ENCODE measurements at places on chromosomes 11 and 22.

- no peak for DNase-seq
Measured at GRCh38 chr22:48869788-48870187, 957.9 kb downstream of the BRD1 start.

- DNase-seq = no peak
Measured at GRCh38 chr11:79090191-79090705, 350.6 kb downstream of the TENM4 start.

GRCh38 chr11:128018692-128019091 is 568.7 kb downstream of the ETS1 start:
- DNase-seq = no peak

GRCh38 chr11:96001037-96001436 is 77.1 kb upstream of the MTMR2 start:
- DNase-seq = no peak

DNA sequence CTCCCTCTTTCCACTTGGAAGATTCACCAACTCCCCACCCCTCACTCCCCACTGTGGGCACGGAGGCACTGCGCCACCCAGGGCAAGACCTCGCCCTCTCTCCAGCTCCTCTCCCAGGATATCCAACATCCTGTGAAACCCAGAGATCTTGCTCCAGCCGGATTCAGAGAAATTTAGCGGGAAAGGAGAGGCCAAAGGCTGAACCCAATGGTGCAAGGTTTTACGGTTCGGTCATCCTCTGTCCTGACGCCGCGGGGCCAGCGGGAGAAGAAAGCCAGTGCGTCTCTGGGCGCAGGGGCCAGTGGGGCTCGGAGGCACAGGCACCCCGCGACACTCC is 397 bp upstream of the CD44 start:
- DNase-seq = no peak

- DNase-seq = no peak
Measured at GRCh38 chr11:59941091-59941490, 2.9 kb downstream of the OOSP1 start.

GRCh38 chr11:108496643-108497256 is 1.4 kb downstream of the POGLUT3 start:
- DNase-seq = peak; percentile 27

GRCh38 chr11:80686889-80687288 is 1246.1 kb upstream of the TENM4 start:
- no peak for DNase-seq

- DNase-seq = no peak
Measured at GRCh38 chr11:4455419-4455818, 6.3 kb downstream of the OR52K2 start.

DNA sequence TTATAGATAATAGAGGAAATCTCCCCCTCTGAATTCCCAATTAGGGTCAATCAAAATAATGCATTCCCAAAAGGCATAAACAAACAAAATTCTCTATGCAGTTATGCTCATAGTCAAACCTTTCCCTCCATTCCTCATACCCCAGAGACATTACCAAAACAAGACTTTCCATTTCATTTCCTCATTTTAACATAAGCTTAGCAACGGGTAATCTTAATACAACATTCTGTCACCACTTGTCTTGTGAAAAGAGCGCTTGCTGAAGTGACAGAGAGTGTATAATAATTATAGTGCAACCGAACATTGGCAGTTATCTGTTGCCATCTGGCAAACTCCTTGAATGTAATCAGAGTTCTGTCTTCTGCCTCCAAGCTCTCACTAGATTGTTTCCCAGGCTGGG is 1.2 kb upstream of the SLN start:
- DNase-seq = no peak

- peak; percentile 85 for DNase-seq
Measured at GRCh38 chr22:32801537-32802236, at the start of gene TIMP3. TIMP3 (plus strand) TSS chr22:32801705; CDS start chr22:32802002, 297 bp downstream.

- DNase-seq = no peak
Measured at GRCh38 chr11:122681070-122681469, 25.5 kb downstream of the UBASH3B start.

GRCh38 chr11:75814363-75814676 is 690 bp upstream of the UVRAG start:
- no peak for DNase-seq

GRCh38 chr22:26977741-26978376 is 320.5 kb downstream of the MIAT start:
- no peak for DNase-seq

DNA sequence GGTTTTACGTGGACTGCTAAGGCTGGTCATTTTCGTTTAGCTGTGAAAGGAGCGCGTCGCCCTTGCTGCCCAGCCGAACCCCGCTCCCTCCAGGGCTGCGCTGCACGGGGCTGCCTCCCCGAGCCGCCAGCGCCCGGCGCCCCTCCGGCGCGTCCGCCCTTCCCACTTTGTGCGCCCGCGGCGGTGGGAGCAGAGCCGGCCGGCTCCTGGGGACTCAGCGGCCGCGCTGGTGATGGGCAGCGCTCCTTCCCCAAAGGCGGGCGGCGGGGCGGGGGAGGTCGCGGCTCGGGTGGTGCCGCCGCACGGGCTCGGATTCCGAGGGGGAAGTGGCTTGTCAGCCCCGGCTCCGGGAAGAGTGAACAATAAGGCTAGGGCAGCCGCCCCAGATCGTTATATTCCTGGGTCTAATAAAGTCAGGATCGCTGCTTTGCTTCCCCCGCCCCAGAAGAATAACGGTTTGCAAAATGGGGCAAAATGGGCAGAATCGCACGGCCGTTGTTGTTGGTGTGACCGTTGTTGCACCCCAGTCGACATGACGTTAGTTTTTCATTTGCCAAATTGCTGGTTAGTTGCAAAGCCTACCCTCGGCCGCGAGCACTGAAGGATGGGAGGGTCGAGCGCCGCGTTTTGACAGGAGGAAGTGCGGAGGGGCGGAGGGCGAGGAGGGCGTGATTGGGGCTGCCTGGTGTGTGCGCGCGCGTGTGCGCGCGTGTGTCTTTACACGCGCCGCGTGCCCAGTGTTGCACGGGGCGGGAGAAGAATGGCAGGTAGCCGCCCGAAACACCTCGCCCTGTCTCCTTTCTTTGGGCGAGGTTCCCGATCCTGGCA is 745 bp downstream of the NCAM1 start:
- no peak for DNase-seq

DNA sequence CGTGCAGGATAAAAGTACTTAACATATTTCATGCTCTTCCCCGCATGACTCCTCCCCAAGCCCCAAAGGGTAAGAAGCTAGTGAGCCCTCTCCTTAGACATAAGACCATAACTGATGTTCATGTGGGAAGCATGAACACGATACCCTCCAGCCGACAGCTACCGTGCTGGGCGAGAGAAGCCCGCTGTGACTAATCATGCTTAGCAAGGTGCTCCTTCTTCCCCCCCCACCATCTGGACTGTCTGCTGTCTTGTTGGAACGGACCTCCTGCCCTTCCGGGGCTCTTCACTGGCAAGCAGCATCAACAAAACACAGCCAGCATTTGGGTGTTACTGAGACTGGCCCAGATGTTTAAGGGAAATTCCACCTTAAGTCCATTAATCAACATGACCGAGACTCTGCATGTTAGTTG is 200.6 kb downstream of the DBX1 start:
- no peak for DNase-seq

- DNase-seq = no peak
Measured at GRCh38 chr11:13338019-13338426, 60.4 kb downstream of the BMAL1 start.

DNA sequence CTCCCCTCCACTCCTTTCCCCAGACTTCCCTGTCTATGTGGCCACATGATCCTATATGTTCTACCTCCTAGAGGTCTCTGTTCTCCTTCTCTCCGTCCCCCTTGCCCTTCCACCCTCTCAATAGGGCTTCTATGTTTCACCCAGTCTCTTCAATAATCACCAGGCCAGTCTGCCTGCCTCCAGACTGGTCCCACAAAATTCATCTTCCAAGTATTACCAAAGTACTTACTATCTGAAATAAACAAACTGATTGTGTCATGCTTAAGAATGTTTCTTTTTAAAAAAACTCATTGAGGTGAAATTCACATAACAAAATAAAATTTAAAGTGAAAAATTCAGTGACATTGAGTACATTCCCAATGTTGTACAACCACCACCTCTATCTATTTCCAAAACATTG is 44.2 kb downstream of the MTNR1B start:
- no peak for DNase-seq

DNA sequence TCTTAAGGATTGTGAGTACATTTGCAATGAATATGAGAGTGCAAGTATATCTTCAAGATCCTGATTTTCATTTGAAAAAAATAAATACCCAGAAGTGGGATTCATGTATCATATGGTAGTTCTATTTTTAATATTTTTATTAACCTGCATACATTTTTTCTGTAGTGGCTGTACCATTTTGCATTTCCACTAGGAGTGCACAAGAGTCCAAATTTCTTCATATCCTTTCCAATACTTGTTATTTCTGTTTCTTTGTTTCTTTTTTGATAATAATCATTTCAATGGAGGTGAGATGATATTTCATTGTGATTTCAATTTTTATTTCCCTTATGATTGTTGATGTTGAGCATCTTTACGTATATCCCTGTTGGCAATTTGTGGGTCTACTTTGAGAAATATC is 759.8 kb upstream of the CNTN5 start:
- DNase-seq = peak; percentile 2

- peak; percentile 85 for DNase-seq
Measured at GRCh38 chr22:22195265-22196017, 49.1 kb upstream of the VPREB1 start.

DNA sequence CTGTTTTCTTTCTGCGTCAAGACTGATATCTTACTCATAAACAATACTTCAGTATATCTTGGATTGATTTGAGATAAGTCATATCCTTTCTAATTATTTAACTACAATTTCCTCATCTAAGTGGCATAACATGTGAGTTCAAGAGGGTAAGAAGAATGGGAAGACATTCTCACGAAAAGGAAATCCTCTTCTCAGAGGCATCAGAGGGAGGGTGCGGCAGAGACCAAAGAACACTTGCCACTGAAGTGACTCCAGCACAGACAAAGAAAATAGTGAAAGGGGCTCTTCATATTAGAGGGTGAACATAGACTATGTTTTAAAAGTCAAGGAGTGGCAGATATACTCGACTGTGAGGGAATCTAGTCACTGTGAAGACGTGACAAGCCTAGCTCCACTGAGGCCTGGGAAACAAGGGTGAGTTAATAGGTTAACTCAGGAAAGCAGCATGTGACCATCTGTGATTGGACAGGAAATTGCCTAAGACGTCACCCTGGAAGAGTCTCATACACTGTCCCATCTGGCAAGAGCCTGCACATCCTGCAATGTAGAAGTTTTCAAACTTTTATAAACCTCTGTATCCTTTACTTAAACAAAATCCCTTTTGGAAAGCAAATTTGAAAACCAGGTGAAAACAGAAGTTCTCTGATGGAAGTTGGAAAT is 1.9 kb upstream of the MMP1 start:
- DNase-seq = no peak

DNA sequence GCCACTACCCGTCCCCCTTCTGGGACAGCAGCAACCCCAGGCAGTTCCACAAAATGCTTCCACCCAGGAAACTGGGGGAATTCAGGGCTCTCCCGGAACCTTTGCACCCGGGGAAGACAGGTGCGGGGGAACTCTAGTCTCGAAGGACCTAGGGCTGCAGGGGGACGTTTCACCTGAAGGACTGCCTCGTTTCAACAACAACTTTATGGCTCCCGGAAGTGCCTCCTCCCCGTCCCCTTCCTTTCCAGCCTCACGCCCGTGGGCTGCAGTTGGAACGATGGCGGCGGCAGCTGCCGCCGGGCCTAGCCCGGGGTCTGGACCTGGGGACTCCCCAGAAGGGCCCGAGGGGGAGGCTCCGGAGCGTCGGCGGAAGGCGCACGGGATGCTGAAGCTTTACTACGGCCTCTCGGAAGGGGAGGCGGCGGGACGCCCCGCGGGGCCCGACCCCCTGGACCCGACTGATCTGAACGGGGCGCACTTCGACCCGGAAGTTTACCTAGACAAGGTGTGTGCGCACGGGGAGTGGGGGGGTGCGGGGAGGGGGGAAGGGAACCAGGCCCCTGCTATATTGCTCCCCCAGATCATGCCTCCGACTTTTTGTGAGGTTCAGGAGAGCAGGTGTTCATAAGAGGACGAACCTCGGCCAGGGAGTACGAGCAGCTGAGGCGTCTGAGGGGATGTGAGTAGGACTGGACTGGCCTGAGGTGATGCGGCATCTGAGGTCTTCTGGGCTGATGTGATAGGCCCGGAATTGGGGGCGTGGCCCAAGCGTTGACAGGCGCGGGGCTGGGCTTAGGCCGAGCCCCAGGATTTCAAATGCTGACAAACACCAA is at the start of gene VPS51:
VPS51 (plus strand) TSS at position 241 of the 833 bp plus-strand sequence; CDS start at position 278, 37 bp downstream.
- DNase-seq = peak; percentile 97

- peak; percentile 87 for DNase-seq
Measured at GRCh38 chr11:62612366-62613290, at the start of the genes EML3 and ROM1. EML3 (minus strand) TSS chr11:62612775; CDS start chr11:62612457, 318 bp downstream. ROM1 (plus strand) TSS chr11:62613257; CDS start chr11:62613282, 25 bp downstream.

DNA sequence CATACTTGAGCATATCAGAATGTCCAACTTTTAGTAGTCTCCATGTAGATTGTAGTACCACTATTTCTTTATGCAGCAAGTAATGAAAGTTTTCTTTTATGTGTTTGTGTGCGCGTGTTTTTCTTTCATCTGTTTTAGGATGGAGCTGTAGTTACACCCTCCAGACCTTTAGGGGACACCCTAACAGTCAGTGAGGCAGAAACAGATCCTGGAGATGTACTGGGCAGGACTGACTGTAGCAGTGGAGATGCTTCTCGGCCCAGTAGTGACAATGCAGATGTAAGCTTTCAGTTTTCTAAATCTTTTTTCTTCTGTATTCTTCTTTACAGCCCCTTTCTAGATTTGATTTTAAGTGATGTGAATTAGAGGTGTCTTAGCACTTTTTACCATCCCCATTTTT is 79.9 kb upstream of the GRIK4 start:
- DNase-seq = peak; percentile 33

- no peak for DNase-seq
Measured at GRCh38 chr22:43571181-43571580, 159.4 kb downstream of the MPPED1 start.

DNA sequence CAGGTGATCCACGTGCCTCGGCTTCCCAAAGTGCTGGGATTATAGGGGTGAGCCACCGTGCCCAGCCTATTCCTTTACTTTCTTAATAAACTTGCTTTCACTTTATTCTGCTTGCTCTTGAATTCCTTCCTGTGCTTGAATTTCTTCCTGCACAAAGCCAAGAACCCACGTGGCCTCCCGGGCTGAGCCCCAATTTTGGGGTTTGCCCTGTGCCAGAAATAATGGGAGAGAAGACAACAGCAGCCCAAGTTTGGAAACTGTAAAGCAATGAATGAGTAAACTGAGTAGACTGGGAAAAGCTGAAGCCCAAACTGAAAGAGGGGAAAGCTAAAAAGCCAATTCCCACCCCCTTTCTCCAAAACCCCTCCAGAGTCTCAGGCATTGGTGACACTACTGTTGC is 136.4 kb downstream of the NECTIN1 start:
- no peak for DNase-seq

DNA sequence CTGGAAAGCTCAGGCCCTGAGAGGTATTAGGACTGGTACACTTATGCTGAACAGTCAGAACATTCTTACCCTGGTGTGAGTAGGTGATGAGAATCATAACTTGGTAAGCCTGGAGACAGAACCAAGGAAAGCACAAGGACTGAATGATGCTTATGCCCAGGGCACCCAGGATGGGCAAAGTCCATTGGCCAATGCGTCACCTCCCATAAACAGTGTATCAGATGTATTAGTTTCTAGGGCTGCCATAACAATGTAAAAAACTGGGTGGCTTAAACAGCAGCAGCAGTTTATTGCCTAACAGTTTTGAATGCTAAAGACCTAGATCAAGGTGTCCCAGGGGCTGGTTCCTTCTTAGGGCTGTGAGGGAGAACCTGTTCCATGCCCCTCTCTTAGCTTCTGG is 107.0 kb downstream of the FAR1 start:
- no peak for DNase-seq

GRCh38 chr11:58586998-58587397 is 8.1 kb downstream of the ZFP91 start:
- no peak for DNase-seq

All from erythroblast (primary cell).